ENCODE measurements at places on chromosomes 13 and 19.
A peak's percentile ranks its signal among the peaks of the same experiment; 100 is the strongest.

GRCh38 chr13:94309997-94310855, 169.3 kb downstream of the DCT start:
- DNase-seq: no peak

GRCh38 chr19:11881151-11881800, 6.3 kb upstream of the ZNF69 start:
- DNase-seq: peak; percentile 31

- peak; percentile 82 for DNase-seq
Observed at GRCh38 chr13:28138012-28138755, at the start of gene PAN3. Gene PAN3 (plus strand): TSS chr13:28138545. CDS start chr13:28138658, 113 bp downstream.

- DNase-seq: no peak
Observed at GRCh38 chr19:51549533-51550324, 18.3 kb upstream of the SIGLEC6 start.

GRCh38 chr13:48708764-48709163, 55.0 kb downstream of the CYSLTR2 start:
- DNase-seq: no peak

GRCh38 chr19:2247433-2248101, 1.6 kb upstream of the AMH start:
- DNase-seq: no peak

GRCh38 chr13:54949735-54950134, 1921.1 kb downstream of the OLFM4 start:
- no peak for DNase-seq

- DNase-seq: no peak
Observed at GRCh38 chr13:102721800-102722231, 27.0 kb upstream of the METTL21C start.

GRCh38 chr19:15235781-15236180, 3.5 kb upstream of the EPHX3 start:
- DNase-seq: no peak
